Stimulated activated memory B cell treated with anti-CD40 and anti-IgM and Interleukin-4, amounts not matched to agents 10 μg/mL and 1 μg/mL and 100 μg/mL, for 72 hours (primary cell): ENCODE measurements at places on chromosomes 13 and 19.

DNA sequence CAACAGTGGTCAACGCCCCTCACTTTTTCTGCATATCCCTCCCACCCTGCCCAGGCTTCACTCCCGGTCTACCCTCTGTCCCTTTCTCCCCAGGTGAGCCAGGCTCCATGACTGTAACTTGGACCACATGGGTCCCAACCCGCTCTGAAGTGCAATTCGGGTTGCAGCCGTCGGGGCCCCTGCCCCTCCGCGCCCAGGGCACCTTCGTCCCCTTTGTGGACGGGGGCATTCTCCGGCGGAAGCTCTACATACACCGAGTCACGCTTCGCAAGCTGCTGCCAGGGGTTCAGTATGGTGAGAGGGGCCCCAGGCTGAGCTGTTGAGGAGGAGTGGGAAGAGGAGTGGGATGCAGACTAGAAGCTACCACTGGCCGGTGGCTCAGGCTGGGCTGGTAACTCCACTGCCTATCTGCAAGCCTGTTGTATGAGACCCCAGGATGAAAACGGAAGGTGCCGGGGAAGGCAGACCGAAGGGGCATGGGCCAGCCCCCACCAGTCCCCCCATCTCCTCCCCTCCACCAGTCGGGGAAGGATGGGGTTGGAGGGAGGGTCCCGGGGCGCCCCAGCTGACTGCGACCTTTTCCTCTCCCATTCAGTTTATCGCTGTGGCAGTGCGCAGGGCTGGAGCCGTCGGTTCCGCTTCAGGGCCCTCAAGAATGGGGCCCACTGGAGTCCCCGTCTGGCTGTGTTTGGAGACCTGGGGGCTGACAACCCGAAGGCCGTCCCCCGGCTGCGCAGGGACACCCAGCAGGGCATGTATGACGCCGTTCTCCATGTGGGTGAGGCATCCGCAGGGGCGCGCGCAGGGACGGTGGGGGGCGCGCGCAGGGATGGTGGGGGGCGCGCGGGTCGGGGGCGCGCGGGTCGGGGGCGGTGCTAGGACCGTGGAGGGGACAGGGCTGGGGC is 14.4 kb downstream of the ACP7 start:
- no peak overlapping the region for H3K27ac ChIP-seq
- no peak overlapping the region for H3K4me3 ChIP-seq
- ATAC-seq: peak; percentile 34
- peaks cover 73% of the 10 kb centered on the region for H3K27me3 ChIP-seq
- H3K4me1 ChIP-seq: no peaks in the 10 kb centered on the region
- H3K36me3 ChIP-seq: no peaks in the 10 kb centered on the region

DNA sequence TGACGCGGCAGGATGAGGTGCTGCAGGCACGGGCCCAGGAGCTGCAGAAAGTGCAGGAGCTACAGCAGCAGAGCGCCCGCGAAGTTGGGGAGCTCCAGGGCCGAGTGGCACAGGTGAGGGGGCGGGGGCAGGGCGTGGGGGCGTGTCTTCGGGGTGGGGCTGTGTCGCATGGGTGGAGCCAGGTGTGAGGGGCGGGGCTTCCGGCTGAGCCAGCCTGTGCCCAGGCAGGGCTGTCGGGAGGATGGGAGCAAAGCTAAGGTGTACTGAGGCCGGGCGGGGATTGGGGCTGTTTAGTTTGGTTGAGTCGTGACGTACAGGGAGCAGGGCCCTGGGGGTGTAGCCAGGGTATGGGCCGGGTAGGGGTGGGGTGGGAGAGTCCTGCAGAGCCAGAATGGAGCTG is 62.3 kb downstream of the KCNC3 start:
- no peak overlapping the region for H3K4me3 ChIP-seq
- ATAC-seq: peak; percentile 46
- H3K27me3 ChIP-seq: peaks cover 63% of the 10 kb centered on the region
- H3K27ac ChIP-seq: no peak overlapping the region
- no peaks in the 10 kb centered on the region for H3K36me3 ChIP-seq

DNA sequence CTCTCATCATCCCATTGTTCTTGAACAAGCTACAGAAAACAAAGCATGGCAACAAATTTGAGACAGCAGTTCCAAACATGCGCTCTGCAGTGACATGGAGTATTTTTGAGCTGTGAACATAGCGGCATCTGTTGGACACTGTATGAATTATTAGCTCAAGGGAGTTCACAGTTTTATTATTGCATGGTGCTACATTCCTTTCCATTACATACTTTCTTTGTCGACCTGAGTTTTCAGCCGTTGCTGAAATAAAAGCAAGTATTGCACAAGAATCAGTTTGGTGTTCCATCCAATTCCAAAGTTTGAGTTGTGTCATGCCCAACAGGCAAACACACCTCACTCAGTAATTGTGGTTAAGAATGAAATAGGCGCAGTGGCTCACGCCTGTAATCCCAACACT is 30.1 kb upstream of the METTL21C start:
- no peak overlapping the region for H3K27ac ChIP-seq
- H3K36me3 ChIP-seq: no peaks in the 10 kb centered on the region
- H3K4me3 ChIP-seq: no peak overlapping the region
- H3K27me3 ChIP-seq: peaks cover 18% of the 10 kb centered on the region
- H3K4me1 ChIP-seq: no peaks in the 10 kb centered on the region

GRCh38 chr19:12953799-12954611 is 3.0 kb downstream of the GADD45GIP1 start:
- H3K27ac ChIP-seq: peak overlapping the region; percentile 98
- no peak overlapping the region for H3K4me3 ChIP-seq
- H3K4me1 ChIP-seq: peaks cover 52% of the 10 kb centered on the region
- no peaks in the 10 kb centered on the region for H3K27me3 ChIP-seq
- H3K36me3 ChIP-seq: peaks cover 53% of the 10 kb centered on the region

- H3K4me3 ChIP-seq: no peak overlapping the region
- no peaks in the 10 kb centered on the region for H3K36me3 ChIP-seq
- no peaks in the 10 kb centered on the region for H3K27me3 ChIP-seq
- H3K4me1 ChIP-seq: no peaks in the 10 kb centered on the region
- no peak overlapping the region for H3K27ac ChIP-seq
Measured at GRCh38 chr13:105763851-105764250, 771.6 kb downstream of the EFNB2 start.

DNA sequence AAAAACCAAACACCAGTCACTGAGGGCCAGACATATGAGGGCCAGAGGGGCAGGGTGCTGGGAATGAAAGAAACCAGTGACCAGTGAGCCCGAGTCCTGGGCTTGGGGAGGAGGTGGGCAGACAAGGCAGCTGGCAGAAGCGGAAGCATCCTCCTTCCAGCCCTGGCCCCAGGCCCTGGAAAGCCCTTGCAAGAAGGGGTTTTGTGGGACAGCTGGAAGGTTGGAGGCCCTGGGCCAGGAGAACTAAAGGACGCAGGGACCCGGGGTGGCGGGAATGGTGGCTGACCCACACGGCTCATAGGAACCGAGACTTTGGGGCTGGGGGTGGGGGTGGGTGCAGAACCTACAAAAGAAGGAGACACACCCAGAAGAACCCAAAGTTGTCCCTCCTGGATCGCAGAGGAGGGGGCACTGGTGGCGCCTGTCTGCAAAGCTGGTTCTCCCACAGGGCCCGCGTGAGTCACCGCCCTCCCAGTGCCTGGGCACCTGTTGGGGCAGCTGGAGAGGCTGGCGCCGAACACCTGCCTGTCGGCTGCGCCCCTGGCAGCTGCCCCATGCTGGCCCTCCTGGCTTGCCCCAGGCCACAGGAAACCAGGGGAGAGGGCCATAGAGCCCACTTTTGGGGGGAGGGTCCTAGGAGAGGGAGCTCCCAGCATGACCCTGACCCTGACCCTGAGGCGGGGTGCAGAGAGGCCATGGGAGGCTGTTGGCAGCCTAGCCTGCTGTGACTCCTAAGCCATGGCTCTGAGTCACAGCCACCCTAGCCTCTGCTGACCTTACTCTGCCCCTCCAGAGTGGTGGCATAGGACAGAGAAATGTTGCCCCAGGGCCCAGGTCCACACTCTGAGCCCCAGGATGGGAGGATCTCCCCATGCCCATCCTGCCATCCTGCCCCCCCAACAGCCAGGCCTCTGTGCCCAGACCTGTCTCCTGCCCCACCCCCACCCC is 802 bp downstream of the DMPK start:
- ATAC-seq: no peak
- H3K27ac ChIP-seq: no peak overlapping the region
- peaks cover 28% of the 10 kb centered on the region for H3K4me1 ChIP-seq
- H3K36me3 ChIP-seq: peaks cover 37% of the 10 kb centered on the region
- H3K4me3 ChIP-seq: no peak overlapping the region

DNA sequence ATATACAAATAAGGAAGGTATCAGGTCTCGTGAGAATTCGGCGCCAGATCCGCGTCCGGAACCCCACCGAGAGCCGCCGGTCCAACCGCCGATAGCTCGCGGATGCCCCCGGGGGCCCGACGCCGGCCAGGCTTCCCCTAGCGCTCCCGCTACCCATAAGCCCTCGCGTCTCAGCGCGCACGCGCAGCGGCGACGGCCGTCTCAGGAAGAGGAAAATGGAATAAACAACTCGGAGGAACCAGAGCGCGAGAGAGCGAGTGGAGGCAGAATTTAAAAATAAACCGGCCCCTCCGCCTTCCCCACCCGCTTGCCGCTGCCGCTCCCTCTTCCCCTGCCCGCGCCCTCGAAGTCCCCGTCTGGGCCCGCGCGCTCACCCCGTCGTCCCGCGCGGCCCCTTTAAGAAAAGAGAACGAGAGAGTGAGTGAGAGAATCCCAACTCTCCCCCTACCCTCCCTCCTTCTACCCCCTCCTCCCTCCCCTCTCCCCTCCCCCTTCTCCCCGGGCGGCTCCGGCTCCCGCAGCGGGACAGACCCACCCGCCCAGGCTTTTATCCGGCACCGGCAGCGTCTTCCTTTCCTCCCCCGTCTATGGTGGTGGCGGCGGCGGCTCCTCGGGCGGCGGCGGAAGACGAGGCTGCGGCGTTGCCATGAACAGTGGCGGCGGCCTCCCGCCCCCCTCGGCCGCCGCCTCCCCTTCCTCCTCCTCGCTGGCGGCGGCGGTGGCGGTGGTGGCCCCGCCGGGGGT is at the start of gene PAN3:
Gene PAN3 (plus strand): TSS at position 534 of the 744 bp plus-strand sequence. CDS start 113 bp downstream, at position 647.
- peak within 1 kb of the TSS; percentile 96 for H3K27ac ChIP-seq
- H3K36me3 ChIP-seq: no peaks in the 10 kb centered on the region
- peak within 1 kb of the TSS; percentile 83 for H3K4me3 ChIP-seq

DNA sequence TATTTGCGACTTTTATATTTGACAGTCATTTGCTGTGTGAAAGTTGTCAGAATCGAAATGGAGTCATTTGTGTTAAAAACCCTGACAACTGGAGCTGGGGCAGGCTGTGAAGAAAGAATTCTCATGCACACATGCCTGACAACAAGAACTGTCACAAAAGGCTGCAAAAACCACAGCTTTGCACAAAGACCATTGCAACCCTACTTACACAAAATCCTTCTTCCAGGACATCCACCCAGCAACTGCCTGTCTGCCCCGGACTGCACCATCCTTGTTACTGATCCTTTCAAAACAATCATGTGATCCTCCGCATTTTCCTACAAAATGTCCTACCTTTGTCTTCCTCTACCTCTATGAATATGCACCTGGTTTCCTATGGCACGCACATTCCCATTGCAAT is 66.8 kb upstream of the IRS2 start:
- no peaks in the 10 kb centered on the region for H3K36me3 ChIP-seq
- H3K4me3 ChIP-seq: no peak overlapping the region
- H3K27ac ChIP-seq: no peak overlapping the region
- no peaks in the 10 kb centered on the region for H3K4me1 ChIP-seq

DNA sequence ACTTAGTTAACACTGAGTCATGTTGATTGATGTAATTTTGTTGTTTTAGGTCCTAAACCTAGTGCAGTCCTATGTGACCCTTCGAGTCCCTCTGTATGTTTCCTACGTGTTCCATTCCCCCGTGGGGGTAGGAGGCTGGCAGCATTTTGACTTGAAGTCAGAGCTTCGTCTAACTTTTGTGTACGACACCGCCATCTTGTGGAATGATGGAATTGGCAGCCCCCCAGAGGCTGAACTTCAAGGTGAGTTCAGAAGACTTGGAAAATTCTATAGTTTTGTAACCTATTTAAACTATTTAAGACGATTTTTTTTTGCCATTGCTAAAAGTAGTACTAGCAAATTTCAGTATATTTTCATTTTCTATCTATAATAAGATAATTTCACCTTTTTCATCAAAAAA is 117.9 kb downstream of the STOML3 start:
- H3K27me3 ChIP-seq: no peaks in the 10 kb centered on the region
- no peaks in the 10 kb centered on the region for H3K36me3 ChIP-seq
- H3K4me1 ChIP-seq: no peaks in the 10 kb centered on the region
- ATAC-seq: no peak
- H3K4me3 ChIP-seq: no peak overlapping the region

- no peak overlapping the region for H3K4me3 ChIP-seq
- H3K36me3 ChIP-seq: no peaks in the 10 kb centered on the region
- peaks cover 9% of the 10 kb centered on the region for H3K4me1 ChIP-seq
- no peak overlapping the region for H3K27ac ChIP-seq
Measured at GRCh38 chr19:16040642-16041041, 35.7 kb upstream of the TPM4 start.

DNA sequence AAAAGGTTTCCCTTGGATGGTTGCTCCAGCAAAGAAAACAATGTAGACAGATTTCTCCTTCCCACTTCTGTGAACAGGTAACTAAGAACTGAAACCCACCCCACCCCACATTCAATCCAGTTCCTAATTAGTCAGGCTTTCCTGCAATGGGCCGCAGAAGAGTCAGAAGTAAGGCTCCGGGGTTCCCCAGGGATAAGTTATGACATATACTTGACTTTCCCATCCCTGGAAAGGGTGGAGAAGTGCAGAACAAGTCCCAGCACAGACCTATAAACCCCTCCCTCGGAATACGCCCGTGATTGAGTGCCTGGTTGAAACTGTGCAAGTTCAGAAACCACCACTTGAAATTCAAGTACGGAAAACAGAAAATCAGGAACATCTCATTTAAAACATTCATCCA is 24.9 kb downstream of the RCBTB2 start:
- H3K4me3 ChIP-seq: no peak overlapping the region
- H3K27ac ChIP-seq: no peak overlapping the region
- peaks cover 36% of the 10 kb centered on the region for H3K27me3 ChIP-seq
- peaks cover 41% of the 10 kb centered on the region for H3K4me1 ChIP-seq

- peak overlapping the region; percentile 72 for H3K4me3 ChIP-seq
- ATAC-seq: peak; percentile 58
- peak overlapping the region; percentile 84 for H3K27ac ChIP-seq
- peaks cover 60% of the 10 kb centered on the region for H3K4me1 ChIP-seq
- H3K36me3 ChIP-seq: peaks cover 62% of the 10 kb centered on the region
Measured at GRCh38 chr13:98476106-98476505, 100.8 kb downstream of the STK24 start.

- H3K4me3 ChIP-seq: peak within 1 kb of the TSS; percentile 86
- H3K36me3 ChIP-seq: no peaks in the 10 kb centered on the region
- peak within 1 kb of the TSS; percentile 82 for H3K27ac ChIP-seq
Measured at GRCh38 chr19:10230861-10231611, at the start of gene S1PR2. S1PR2 (minus strand) TSS chr19:10231331; CDS start chr19:10224905, 6,426 bp downstream.

GRCh38 chr19:33289261-33289660 is 13.1 kb downstream of the CEBPA start:
- H3K4me1 ChIP-seq: peaks cover 6% of the 10 kb centered on the region
- peaks cover 80% of the 10 kb centered on the region for H3K27me3 ChIP-seq
- no peak overlapping the region for H3K4me3 ChIP-seq
- ATAC-seq: no peak
- H3K36me3 ChIP-seq: no peaks in the 10 kb centered on the region

GRCh38 chr19:19471682-19472081 is 43.7 kb downstream of the TSSK6 start:
- H3K27me3 ChIP-seq: no peaks in the 10 kb centered on the region
- peak; percentile 65 for ATAC-seq
- H3K36me3 ChIP-seq: peaks cover 47% of the 10 kb centered on the region
- H3K4me3 ChIP-seq: peak overlapping the region; percentile 34
- peaks cover 65% of the 10 kb centered on the region for H3K4me1 ChIP-seq
- H3K27ac ChIP-seq: peak overlapping the region; percentile 77
